Kasumi-1 (cell line): ENCODE measurements at places on chromosomes 1 and 21.

DNA sequence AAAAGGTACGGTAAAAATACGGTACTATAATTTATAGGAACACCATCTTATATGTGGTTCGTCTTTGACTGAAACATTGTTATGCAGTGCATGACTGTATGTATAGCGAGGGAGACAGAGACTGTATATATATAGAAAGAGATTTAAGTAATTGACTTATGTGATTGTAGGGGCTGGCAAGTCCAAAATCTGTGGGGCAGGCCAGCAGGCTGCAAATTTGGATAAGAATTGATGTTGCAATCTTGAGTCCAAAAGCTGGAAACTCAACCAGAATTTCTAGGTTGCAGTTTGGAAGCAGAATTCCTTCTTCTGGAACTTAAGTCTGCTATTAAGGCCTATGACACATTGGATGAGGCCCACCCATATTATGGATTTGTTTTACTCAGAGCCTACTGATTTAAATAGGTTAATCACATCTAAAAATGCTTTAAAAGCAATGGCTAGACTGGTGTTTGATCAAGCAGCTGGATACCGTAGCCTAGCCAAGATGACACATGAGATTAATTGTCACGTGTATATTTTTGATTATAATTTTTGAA, 42.0 kb downstream of the LAMC1 start:
- no peak for DNase-seq

- no peak for DNase-seq
These were observed 242.5 kb downstream of the RERE start for GRCh38 chr1:8574985-8575384.

GRCh38 chr1:115198938-115199337, 109.6 kb upstream of the TSPAN2 start:
- no peak for DNase-seq

DNA sequence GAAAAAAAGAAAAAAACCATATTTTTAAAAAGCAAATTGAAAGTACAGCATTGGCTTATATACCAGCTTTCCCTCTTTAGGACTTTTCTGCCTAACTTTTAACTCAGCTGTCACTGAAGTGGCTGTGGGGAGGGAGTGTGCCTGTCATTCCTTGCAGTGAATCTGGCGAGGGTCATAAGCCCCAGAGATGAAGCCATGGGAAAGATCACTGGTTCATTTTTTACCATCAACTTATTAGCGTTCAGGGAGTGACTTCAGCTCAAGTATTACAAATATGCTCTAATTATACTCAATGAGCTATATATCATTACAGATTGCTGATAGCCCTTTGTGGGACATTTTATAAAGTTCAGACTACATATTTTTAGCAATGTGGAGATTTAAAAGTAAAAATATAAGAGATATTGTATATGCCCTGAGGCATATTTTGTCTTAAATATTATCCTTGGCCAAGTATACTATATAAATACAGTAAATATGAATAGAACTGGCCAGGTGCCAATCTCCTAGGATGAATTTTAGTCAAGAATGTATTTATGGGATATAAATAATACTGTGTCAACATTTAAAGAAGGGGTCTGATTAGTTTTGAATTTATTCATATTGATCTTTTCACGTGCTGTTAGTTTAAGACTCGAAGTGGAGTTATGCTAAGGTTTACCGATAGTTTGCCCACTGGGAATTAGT, 4.4 kb downstream of the TGFB2 start:
- no peak for DNase-seq

GRCh38 chr1:12184008-12184681, 17.4 kb downstream of the TNFRSF1B start:
- peak; percentile 21 for DNase-seq

DNA sequence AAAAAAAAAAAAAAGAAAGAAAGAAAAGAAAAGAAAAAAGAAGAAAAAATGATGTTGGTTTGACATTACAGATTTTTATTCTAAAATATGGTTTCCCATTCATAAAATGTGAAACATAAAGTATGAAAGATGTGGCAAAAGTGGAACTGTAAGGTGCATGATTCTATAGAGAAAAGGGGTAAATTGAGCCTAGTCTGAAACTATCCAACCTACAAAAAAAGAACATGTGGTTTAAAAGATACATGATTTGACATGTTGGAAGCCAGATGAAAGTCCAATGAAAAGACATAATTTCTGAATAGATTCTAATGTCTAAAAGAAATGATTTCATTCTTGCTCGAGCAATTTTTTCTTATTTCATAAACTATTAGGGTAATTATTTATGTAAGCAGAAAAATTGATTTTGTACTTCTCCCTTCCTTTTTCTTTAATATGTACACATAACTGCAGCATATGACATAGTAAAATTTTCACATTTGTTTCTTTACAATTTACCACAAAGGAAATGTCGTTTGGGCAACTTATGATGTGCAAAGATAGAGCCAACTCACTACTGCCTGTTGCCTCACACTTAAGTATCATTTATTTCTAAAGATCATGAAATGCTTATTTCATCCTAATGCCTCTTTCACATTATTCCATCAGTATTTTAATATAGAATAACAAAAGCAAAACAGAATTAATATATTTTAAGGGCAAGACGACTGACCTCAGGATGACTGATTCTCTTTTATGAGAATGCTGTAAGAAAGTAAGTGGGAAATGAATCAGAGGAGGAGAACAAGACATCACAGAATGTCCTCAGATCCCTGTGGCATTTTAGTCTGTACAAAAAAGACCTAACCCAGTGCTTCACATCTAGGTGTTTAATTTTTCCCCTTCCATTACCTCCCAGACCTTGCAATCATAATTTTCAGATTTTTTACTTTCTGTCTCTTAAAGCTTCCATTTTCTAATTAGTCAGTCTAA, 165.8 kb upstream of the HMCN1 start:
- no peak for DNase-seq

- DNase-seq, result peak; percentile 19
These were observed 28.0 kb downstream of the TBX15 start for GRCh38 chr1:118960026-118960561.

DNA sequence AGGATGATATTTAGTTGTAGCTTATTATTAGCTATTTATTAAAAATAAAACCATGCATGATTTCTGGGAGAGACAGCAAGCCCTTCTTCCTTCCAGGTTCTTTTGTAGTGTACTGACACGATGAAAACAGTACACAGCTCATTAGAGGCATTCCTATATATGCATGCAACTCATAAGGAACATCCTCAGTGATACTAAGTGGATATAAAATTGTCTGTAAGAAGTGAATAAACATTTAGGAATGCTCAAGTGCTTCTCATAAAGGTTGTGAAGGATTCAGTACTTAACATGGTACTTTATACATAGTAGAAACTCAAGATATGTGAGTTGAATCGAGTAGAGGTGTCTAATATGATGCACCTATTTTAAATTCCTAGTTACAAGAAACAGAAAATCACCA, 287.7 kb downstream of the SDCCAG8 start:
- no peak for DNase-seq

- DNase-seq, result no peak
These were observed 24.7 kb upstream of the ARTN start for GRCh38 chr1:43908858-43909257.

- no peak for DNase-seq
These were observed 63.9 kb downstream of the INAVA start for GRCh38 chr1:200958597-200958996.

- no peak for DNase-seq
These were observed 81.2 kb downstream of the TOMM20 start for GRCh38 chr1:235047331-235047871.

DNA sequence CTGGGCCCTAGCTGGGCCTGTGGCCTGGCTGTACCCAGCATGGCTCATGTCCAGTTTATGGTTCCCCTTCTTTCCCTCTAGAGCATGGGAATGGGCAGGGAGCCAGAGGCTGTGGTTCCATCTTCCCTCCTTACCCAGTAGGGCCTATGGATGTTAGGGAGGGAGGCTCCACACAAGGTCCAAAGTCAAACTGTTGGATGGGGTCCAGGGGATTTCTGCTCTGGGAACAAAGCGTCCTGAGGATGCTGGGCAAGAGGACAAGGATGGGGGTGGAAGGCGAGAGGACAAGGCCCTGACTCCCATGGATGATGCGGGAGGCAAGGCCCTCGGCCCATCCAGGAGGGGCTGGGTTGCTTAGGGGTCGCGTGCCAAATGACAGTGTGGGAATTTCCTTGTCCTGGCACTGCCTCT, 17.3 kb downstream of the CSF1 start:
- no peak for DNase-seq

DNA sequence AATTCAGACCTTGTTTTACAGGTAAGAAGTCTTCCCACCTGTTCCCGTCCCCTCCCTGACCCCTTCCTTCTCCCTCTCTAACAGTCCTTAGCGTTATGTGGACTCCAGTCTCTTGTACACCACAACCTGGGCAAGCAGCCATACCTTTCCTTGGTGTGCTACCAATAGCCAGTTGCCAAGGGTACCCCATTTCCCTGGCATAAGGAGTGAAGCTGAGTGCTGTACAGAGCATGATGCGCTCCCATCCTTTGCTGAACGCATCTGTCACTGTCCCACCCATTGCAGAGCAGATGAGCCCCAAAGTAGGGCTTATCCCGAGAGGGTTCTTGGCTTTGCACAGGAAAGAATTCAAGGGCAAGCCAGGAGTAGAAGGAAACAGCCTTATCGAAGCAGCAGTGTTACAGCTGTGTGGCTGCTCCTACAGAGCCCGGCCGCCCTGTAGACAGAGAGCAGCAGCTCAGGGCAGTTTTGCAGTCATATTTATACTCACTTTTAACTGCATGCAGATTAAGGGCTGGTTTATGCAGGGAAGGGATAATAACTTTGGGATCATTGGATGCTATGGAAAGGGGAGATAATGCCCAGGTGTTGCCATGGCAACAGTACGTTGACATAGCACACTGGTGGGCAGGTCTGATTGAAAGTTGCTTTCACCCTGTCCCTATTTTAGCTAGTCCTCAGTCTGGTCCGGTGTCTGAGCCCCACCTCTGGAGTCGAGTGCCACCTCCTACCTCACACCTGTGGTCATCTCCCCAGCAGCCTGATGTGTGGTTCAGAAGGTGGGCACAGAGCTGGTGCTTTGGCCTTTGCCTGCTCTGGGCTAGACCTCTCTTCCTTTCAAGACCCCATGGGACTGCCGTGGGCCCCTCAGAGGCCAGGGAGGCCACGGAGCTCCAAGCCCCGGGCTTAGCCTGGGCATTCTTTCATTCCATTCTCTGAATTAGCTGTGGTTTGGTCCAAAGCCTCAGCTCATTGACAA, 5.1 kb downstream of the FHAD1 start:
- no peak for DNase-seq
